ENCODE measurements at places on chromosomes 1 and 21.

GRCh38 chr1:174819596-174819995 lies 180.2 kb upstream of the CACYBP start:
- no peak for DNase-seq

- DNase-seq = no peak
Observed at GRCh38 chr1:92937731-92938130, 23.5 kb downstream of the DIPK1A start.

DNA sequence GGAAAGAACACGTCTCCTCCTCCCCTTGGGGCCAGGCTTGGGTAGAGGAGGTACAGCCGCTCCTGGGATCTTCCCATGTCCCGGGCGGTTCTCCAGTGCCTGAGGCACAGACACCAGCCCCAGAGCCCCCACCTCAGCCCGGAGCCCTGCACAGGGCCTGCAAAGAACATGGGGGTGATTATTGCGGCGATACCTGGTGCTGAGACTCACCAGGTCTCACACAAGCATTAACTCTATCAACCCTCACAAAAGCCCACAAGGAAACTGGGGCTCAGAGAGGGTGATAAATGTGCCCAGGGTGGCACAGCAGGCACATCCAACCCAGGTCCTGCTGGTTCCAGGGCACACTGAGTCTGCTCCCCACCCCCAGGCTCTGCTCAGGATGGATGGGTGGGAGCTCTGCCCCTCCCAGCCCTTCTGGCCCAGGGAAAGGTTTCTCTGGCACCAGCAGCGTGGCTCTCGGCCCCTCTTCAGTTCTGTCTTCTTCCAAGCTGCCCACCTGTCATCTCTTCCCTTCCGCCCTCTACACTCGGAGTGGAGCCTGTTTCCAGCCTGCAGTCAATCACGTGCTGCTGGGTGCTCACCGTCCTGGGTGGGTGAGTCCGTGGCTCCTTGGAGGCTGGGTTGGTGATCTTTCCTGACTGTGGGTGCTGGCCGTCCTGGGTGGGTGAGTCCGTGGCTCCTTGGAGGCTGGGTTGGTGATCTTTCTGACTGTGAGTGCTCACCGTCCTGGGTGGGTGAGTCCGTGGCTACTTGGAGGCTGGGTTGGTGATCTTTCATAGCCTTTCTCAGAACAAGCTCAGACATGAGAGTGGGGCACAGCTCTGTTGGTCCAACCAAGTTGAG lies 53.6 kb upstream of the AJAP1 start:
- no peak for DNase-seq

DNA sequence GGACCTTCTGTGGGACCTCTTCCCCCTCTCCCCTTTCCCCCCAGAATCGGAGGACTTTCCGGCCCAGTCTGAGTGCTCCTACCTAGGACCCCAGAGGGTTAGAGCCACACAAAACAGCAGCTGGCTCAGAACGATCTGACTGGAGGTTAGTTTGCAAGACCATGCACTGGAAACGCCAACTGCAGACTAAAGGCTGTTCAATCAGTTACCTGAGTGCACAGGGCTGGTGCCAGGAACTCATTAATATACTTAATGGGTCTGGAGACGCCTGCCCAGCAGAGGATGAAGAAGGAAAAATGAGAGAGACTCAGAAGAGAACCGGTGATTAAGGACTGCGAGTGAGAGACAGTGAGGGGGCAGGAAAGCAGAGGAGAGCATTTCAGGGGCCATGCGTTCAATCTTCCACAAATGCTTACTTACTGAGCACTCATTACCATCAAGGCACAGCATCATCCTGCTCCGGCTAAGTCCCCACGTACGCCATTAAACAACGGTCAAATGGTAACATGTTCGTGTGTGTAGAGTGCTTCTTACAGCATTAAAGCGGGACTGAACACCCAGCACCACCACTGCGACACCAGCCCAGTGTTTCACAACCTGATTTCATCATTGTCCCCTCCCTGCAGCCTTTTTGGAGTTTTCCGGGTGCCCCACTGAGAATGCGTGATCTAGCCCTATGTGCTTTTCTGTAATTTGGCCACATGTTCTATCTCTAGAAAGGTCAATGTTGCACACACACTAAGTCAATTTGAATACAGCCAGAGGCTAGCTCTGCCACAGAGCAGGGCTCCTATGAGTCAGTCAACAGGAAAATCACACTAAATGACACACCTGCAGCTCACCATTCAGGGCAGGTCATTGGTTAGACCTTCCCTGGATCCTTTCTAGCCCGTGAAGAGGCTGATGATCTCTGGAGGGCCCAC lies 7.6 kb downstream of the ENO1 start:
- no peak for DNase-seq

DNA sequence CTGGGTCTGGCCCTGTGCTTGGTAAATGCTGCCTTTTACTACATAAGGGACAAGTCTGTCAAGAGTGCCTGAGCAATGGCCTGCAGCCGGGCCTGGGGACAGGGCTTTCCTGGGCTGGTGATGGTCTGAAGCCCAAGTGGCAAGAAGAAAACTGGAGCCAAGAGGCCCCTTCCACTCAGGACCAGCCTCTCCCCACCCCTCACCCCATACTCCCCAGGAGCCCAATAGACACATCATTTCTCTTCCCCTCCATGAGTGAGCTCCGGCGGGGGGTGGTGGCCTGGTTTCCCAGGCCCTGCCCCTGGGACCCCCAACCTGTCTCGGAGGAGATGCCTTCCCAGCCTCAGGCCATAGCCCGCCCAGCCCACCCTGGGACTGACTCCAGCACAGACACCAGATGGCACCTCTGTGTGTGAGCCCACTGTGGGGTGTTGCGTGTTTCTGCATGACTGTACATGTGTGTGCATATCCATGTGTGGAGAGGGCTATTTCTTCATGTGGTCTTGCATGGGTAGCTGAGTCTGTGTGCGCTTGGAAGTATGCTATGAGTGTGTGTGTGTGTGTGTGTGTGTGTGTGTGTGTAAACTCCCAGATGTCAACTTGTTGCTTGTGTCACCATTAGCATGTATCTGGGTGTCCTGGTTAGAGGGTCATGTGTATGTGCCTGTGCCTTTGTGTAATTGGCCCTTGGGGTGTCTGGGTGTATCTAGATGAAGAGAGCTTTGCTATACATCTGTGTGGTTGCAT lies 14.3 kb upstream of the LRP8 start:
- DNase-seq = no peak

GRCh38 chr1:43540653-43541071 lies 10.0 kb downstream of the PTPRF start:
- no peak for DNase-seq

DNA sequence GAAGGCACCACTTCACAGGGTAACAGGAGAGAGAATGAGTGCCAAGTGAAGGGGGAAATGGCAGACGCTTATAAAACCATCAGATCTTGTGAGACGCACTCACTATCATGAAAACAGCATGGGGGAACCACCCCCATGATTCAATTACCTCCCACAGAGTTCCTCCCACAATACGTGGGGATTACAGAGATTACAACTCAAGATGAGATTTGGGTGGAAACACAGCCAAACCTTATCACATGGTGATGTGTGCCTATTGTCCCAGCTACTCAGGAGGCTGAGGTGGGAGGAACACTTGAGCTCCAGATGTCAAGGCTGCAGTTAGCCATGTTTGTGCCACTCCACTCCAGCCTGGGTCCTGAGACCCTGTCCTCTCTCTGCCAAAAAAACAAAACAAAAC lies 56.0 kb upstream of the DSCAM start:
- no peak for DNase-seq

DNA sequence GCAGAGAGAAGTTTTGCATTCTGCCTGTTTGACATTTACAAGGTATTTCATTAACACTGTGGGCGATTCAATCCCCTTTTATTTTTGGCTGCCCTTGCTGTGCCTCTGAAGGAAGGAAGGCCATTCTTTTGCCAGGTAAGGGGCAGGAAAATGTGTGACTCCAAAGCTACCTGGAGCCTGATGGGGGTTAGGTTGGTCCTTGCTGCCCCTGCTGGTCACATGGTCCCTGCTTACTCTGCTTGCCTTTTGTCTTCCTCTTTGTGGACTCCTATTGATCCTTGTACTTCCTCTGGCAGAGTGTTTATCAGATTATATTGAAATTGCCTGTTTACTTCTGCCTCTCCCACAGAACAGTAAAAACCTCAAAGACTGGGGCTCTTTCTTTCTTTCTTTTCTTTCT lies 65.7 kb downstream of the ST6GALNAC3 start:
- DNase-seq = no peak

GRCh38 chr1:116298746-116299145 lies 74.3 kb upstream of the ATP1A1 start:
- no peak for DNase-seq

GRCh38 chr1:240586006-240586405 lies 25.9 kb downstream of the GREM2 start:
- no peak for DNase-seq

DNA sequence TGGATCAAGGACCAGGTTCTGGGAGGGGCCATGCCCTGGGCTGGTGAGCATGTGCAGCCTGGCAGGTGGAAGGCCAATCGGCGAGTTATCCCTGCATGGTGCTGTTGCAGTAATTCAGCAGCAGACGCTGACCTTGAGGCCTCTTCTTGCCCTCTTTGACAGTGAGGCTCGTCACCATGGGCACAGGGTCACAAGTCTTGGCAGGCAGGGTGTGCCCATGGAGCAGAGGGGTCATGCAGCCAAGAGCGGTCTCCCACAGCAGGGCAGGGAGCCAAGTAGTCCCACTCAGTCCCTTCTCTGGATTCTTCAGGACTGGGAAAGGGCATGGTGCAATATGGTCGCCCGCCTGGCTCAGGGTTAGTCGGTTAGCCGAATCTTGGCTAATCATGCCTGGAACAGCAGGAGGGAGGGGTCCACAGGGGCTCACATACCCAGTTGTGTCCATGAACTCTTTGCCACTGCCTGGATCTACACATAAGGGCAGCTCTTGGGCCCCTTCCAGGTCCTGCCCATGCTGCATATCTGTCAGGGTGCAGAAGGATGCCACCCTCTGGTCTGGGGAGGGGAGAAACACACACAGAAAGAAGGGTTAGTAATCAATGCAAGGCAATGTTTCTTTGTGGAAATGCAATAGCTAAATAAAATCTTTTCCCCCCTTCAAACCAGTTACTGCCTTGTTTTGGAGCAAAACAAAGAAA lies 226.8 kb downstream of the SIPA1L2 start:
- DNase-seq = no peak

DNA sequence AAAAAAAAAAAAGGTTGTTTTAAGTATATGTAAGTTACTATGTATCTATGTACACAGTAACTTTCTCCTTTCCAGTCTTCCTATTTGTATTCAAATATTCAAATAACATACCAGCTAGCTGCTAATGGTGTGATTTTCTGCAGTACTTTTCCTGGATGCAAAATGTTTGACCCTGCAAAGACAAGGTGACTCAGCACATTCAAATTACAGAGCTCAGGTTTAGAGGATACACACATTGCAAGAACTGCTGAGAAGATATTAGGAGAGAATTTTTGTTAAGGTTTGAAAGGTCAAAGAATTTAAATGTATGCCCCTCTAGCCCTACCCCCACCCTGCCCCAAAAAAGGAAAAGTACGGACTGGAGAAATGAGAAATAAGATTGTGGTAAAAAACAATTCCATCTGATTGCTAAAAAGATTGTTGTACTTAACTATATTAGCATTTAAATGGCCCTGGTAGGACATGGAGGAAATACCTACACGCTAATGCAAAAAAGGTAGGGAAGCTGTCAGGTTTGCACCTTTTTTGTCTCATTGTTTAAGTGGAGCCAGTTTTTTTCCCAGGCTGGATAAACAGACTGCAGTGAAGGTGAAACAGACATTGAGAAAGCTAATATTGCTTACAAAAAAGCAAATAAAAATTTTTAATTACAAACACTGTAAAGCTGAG lies 45.6 kb downstream of the ZNF281 start:
- no peak for DNase-seq

DNA sequence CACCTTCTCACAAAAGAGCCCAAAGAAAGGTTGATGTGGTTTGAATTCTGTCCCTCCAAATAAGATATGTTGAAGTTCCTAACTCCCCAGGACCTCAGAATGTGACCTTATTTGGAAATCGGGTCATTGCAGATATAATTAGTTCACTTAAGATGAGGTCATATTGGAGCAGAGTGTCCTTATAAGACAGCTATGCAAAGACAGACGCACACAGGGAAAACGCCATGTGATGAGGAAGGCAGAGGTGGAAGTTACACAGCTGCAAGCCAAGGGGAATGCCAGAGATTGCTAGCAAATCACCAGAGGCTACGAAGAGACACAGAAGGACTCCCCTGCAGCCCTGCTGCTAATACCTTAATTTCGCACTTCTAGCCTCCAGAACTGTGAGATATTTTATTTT lies 5.2 kb upstream of the ABCB10 start:
- peak; percentile 16 for DNase-seq

DNA sequence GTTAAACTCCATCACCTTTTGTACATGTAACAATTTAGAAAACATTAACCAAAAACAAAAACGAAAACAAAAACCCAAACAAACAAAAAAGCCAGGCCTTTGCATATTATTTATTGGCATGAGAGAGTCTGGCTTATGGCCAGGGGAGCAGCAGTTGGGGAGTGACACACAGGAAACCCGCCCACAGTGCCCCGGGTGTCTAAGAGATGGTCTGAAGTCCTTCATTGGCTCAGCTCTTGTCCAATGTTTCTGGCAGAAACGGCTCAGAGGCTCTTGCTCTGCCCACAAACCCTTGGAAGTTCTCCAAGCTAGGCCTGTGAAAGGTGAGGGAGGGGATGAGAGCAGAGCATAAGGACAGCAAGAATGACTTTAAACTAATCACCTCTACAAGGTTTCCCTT lies 131.5 kb downstream of the CNIH3 start:
- no peak for DNase-seq

- no peak for DNase-seq
Observed at GRCh38 chr21:45873418-45873817, 108.2 kb upstream of the COL6A1 start.

DNA sequence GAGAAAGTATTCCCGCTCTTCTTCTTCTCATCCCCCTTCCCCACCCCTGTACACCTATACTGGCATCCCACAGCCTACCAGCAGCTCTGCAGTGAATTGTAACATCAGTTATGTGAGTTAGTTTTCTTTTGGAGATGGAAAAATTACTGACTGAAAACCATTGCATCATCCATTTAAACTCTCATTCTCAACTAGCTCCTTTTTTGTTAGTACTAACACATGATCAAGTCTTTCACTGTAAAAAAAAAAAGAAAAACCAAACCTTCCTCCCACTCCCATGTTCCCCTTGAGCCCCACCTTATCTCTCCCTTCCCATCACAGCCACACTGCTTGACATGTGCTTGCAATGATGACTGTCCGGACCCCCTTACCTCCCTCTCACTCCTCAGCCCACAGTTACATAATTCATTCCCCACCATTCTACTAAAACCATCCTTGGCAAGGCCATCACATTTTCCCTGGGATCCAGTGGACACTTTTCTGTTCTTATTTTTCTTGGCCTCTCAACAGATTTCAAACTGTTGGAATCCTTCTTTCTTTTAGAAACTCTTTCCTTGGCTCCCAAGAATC lies 23.2 kb upstream of the RAVER2 start:
- DNase-seq = no peak
